Type B pancreatic cell (in vitro differentiated cells): ENCODE measurements at places on chromosomes 5 and 9. TPM values are rescaled to one million over a fixed set of nuclear protein-coding genes. Genes with fewer than 3 reads are reported as not detected.

DNA sequence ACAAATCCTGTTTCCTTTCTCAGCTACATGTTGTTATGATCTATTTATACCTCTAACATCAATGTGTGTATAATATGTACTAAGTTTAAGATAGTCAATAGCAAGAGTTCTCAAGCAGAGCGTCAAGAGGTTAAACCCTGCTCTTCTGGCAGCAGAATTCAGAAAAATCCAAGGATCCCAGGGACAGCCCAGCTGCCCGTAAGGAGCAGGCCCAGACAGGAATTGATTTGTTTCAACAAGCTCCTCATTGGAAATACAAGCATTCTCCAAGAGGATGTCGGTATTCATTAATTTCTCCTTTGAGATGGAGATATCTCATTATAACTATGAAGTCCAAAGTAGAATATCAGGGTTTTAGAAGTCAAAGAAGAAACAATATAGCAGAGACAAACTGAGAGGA is 14.9 kb downstream of the EFNA5 start:
- no peaks in the 10 kb centered on the region for H3K27me3 ChIP-seq
- H3K27ac ChIP-seq, result no peak overlapping the region
- H3K36me3 ChIP-seq, result peaks cover 5% of the 10 kb centered on the region
- H3K4me3 ChIP-seq, result no peak overlapping the region

GRCh38 chr5:143449772-143450171 is 46.3 kb upstream of the NR3C1 start:
- H3K4me1 ChIP-seq, result peaks cover 11% of the 10 kb centered on the region
- DNase-seq, result no peak
- H3K4me3 ChIP-seq, result no peak overlapping the region
- H3K36me3 ChIP-seq, result no peaks in the 10 kb centered on the region

The SPATA31D4 gene
- total RNA-seq, result not detected in 2 replicates

The PRUNE2 gene
- total RNA-seq, result 3.3 and 6.9 TPM in 2 replicates

The CMYA5 gene
- total RNA-seq, result 1.2 and 1.4 TPM in 2 replicates

DNA sequence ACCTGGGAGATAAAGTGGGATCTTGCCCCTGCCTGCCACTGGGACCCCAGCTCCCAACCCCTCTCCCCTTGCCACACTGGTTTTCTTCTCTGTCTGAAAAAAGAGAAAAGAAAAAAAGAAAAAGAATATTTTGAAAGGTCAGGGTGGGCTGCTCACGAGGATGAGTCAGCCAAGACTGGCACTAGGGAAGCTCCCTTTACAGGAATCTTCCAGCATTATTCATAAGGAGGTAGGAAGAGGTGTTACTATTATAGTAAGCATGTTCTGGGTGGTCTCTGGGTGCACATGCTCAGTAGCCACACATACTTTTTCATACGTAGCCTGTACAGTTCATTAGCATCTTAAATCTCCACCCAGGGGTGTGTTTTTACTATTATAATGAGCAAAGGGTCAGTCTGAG is 46.8 kb upstream of the HAND1 start:
- no peak for DNase-seq
- peaks cover 32% of the 10 kb centered on the region for H3K4me1 ChIP-seq
- no peak overlapping the region for H3K4me3 ChIP-seq
- peaks cover 27% of the 10 kb centered on the region for H3K27me3 ChIP-seq
- no peak overlapping the region for H3K27ac ChIP-seq

DNA sequence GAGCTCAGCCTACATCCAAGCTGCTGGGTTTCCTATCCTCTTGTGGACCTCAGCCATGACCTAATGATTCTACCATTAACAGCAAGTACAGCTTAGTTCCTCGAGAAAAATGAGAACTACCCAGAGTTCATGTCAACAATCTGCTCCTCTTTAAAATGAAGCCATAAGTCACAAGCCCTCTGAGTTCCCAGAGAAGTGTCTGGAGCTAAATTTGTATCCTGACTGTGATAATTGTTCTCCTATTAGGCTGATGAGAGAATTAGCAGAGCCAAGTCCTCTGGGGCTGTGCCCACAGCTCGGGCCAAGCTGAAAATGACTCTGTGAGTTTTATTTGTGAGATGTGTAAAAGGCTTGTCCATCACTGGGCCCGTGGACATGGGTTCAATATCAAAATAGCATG is 145.1 kb upstream of the SMIM23 start:
- H3K36me3 ChIP-seq, result no peaks in the 10 kb centered on the region
- no peak overlapping the region for H3K4me3 ChIP-seq
- DNase-seq, result no peak
- peaks cover 33% of the 10 kb centered on the region for H3K4me1 ChIP-seq

- H3K27me3 ChIP-seq, result no peaks in the 10 kb centered on the region
- DNase-seq, result no peak
- peaks cover 13% of the 10 kb centered on the region for H3K36me3 ChIP-seq
- H3K27ac ChIP-seq, result peak overlapping the region; percentile 26
- peaks cover 19% of the 10 kb centered on the region for H3K4me1 ChIP-seq
Measured at GRCh38 chr9:15182101-15182551, 124.9 kb downstream of the TTC39B start.

GRCh38 chr9:79858508-79858907 is 286.7 kb downstream of the TLE4 start:
- H3K27me3 ChIP-seq, result no peaks in the 10 kb centered on the region
- no peak overlapping the region for H3K4me3 ChIP-seq
- DNase-seq, result no peak
- H3K36me3 ChIP-seq, result no peaks in the 10 kb centered on the region
- no peaks in the 10 kb centered on the region for H3K4me1 ChIP-seq
